ENCODE measurements at places on chromosomes 13 and 19.

- no peak for DNase-seq
These were observed 147.3 kb downstream of the SLC7A1 start for GRCh38 chr13:29448174-29448573.

DNA sequence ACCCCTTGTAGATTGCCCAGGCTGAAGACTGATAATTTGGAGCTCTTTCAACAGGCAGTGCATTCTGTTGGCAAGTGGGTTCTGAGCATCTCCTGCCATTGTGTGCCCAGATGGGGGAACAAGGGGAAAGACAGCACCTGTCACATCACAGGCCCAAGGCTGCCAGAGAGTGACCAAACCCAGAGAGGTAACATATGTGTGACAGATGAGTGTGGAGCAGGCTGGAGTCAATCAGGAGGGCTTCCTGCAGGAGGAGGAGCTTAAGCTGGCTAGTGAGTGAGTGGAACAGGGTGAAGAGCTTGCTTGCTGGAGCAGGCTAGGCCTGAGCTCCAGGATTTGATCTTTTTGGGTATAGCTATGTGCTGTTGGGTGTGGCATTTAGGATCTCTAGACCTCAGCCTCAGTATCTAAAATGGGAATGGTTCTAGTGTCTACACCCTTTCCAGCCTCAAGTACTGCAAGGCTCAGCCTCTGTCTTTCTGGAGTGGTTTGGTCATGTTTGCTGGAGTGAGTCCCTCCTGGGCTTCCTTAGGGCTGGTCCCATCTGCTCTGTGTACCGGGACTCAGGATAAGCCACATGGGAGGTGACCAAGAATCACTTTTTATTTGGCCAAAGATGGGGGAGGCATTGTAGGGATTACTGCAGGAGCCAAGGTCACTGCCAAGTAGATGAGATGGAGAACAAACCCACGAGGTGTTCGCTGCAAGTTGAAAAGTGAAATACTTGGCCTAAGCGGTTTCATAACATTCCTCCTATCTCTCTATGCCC is 152.4 kb upstream of the TSHZ3 start:
- DNase-seq: no peak

DNA sequence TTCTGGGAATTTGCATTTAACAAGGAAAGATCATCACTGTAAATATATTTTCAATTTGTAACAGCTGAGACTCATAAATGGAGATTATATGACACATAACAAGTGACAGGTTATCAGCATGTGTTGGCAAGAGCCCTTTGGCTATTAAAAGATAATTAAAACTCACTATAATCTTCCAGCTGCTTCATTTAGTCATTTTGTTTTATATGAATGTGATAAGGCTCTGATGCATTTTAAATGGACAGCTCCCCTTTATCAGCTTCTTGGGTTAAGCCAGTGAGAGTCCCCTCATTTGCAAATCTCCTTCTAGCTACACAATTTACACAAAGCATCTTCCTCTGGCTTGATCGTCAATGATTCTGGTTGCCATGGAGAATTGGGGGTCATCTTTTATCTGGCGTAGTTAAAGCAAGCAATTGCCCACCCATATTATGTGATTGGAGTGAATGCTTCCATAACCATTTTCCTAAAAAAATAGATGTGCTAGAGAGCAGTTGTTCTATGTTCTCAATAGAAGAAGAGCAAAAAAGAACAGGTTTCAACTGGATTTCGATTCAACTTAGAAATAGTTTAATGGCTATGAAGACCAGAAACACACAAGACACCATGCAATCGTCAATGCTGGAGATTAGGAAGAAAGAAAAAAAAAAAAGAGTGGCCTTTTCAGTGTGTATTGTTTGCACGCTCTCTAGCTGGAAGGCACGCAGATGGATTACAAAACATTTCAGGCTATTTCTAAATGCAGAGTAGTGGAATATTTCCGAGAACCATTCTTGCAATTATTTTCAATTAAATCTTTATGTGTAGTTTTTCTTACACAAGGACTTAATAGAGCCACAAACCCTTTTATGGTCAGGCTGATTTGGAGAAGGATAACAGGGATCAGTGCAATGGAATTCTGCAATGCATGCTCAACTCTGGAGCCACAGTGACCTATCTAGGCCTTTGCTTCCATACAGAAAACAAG is 27.4 kb downstream of the STARD13 start:
- DNase-seq: no peak

DNA sequence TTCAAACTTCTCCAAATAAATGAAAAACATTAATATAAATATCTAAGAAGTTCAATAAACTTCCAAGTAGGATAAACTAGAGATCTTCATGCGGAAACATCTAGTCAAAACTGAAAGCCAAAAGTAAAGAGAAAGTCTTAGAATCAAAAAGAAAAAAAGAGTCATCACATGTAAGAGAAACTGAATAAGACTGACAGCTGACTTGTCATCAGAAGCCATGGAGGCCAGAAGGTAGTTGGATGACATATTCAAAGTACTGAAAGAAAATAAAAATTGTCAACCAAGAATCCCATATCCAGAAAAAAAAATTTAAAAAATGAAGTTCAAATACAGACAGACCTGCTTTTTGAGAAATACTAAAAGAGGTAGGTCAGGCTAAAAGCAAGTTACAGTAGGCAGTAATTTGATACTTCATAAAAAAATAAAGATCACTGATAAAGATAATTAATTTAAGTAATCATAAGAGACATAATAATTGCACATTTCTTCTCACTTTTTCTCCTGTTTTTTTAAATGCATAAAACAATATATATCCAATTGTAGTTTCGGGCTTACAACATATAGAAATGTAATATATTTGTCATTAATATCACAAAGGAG is 327.6 kb upstream of the PCDH9 start:
- DNase-seq: no peak

GRCh38 chr19:47102346-47103060 is 11.1 kb downstream of the ZC3H4 start:
- DNase-seq: no peak

DNA sequence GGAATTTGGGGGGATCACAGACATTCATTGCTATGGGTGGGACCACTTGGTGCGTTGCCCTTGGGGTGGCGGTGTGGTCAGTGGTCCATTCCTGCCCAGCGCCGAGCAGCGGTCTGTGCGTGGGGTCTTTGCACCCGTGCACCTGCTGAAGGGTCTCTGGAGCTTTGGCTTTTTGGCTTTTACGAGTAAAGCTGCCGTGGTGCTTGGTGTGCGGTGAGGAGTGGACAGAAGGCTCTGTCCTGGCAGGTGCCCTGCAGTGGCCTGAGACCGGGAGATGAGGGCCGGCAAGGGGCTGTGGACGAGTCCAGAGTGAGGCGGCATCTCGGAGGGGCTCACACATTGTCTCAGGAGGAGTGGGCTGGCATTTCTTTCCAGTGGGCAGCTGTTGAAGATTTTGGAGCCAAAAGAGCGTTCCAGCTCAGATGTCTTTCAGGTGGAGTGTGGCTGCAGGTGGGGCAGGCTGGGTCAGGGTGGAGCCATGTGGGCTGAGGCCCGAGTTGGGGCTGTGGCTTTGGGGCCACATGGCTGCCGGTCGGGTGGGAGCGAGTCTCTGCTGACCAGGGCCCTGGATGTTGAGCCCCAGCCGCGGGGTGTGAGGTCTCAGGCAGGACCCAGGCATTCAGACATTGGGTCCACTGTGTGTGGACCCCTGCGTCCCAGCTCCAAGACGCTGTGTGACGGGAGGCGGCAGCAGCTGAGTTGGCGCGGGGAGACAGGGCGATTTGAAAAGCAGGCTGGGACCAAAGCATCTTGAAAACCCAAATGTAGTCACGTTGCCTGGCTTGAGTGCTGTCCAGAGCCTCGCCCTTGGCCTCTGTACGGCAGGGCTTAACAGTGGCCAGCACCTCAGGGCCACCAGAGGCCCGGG is 11.7 kb downstream of the GNA11 start:
- no peak for DNase-seq

GRCh38 chr13:67416047-67416925 is 186.2 kb upstream of the PCDH9 start:
- peak; percentile 61 for DNase-seq

- DNase-seq: no peak
These were observed 37.5 kb upstream of the C19orf12 start for GRCh38 chr19:29752450-29753025.

DNA sequence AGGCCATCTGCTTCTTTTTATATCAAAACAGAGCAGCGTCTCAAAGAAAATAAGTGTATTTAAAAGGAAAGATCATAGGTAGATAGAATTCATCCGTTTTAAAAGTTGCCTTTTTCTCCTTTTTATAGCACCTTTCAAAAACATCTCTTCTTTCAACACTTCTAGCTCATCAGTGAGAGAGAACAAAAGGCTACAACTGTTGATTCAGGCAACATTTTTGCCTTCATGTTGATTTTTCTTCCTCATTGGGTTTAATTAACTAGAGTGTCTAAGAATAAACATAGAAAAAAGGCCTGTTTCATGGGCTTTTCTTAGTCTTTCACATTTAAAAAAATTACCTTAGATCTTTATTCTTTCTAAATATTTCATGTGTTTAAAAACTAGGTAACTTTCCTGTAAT is 13.6 kb downstream of the COL4A2 start:
- DNase-seq: no peak

GRCh38 chr19:3699741-3700241 is 477 bp downstream of the PIP5K1C start:
- DNase-seq: no peak

DNA sequence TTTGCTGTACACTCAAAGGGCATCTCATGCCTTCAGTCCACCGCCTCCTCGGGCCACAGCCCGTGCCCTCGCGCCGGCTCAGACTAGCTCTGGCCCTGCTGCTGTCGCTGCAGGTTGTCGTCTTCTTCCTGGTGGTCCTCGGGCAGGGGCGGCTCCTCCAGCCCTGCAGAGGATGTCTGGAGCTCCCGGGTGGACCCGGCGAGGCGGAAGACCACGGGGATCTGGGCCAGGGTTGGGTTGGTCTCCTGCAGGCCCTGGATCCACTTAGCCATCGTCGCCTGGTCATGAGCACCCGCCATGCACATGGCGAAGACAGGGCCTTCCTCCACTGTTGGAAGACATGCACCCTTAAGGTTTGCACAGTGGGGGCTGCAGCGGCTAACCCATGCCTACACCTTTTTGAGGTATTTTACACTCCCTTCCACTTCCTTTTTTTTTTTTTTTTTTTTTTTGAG is 489 bp upstream of the ZNF653 start:
- no peak for DNase-seq

- DNase-seq: no peak
These were observed 2.2 kb upstream of the SLC7A1 start for GRCh38 chr13:29597706-29598105.

GRCh38 chr13:75803164-75803611 is 167.1 kb downstream of the LMO7 start:
- no peak for DNase-seq

DNA sequence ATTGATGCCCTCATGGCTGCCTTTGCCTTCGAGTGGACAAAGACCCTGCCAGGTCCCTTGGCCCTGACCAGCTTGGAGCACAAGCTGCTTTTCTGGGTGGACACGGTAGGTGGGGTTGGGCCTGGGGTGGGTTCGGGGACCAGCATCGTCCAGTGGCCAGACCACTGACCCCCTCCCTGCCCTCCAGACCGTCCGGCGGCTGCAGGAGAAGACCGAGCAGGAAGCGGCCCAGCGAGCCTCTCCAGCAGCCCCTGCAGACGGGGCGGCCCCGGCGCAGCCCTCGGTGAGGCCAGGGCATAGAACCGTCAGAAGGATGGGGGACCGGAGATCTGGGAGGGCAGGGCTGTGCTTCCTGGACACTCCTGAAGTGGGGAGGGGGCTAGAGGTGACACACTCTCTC is 10.6 kb downstream of the CAMSAP3 start:
- DNase-seq: no peak

DNA sequence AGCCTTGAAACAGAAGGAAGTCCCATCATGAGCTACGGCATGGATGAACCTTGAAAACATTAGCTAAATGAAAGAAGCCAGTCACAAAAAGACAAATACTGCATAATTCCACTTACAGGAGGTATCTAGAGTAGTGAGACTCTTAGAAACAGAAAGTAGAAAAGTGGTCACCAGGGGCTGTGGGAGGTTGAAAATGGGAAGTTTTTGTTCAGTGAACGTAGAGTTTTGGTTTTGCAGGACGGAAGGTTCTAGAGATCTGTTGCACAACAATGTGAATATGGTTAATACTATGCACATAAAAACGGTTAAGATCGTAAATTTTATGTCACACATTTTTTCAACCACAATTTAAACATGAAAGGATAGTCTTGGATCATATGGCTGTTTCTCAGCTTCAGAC is 11.9 kb upstream of the SLC10A2 start:
- no peak for DNase-seq

- DNase-seq: peak; percentile 85
These were observed 690.8 kb upstream of the ARGLU1 start for GRCh38 chr13:107258599-107259187.

GRCh38 chr19:15671891-15672579 is 852 bp upstream of the CYP4F12 start:
- DNase-seq: no peak

DNA sequence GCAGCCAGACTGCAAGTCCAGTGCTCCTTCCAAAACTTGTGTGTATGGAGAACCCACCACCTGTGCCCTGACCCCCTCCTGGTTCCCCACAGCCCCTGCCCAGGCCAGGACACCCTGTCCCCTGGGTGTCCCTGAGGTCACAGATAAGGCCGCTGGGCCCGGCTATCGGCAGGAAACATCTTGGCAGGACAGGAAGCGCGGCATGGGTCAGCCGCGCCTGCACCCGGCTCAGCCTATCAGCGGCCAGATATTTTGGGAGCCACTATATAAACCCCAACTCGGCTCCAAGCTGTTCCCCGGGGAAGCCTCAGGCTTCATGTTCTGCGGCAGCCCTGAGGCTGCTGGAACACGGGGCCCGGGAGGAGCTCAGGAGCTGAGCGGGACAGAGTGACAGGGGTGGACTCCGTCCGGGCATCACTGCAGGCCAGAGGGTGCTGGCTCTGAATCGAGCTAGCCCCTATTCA is 60.8 kb downstream of the AP1M1 start:
- no peak for DNase-seq

GRCh38 chr19:16036941-16037340 is 39.4 kb upstream of the TPM4 start:
- no peak for DNase-seq

GRCh38 chr13:22201375-22201925 is 530.6 kb downstream of the FGF9 start:
- no peak for DNase-seq

GRCh38 chr13:38755793-38756192 is 68.9 kb downstream of the FREM2 start:
- no peak for DNase-seq

- no peak for DNase-seq
These were observed 29.8 kb downstream of the ZNF571 start for GRCh38 chr19:37564624-37565369.

- no peak for DNase-seq
These were observed 21.0 kb upstream of the NDFIP2 start for GRCh38 chr13:79459906-79460305.

- no peak for DNase-seq
These were observed 74.1 kb downstream of the ABCC4 start for GRCh38 chr13:95226932-95227695.

GRCh38 chr13:49240017-49240416 is 7.7 kb upstream of the CDADC1 start:
- peak; percentile 47 for DNase-seq

DNA sequence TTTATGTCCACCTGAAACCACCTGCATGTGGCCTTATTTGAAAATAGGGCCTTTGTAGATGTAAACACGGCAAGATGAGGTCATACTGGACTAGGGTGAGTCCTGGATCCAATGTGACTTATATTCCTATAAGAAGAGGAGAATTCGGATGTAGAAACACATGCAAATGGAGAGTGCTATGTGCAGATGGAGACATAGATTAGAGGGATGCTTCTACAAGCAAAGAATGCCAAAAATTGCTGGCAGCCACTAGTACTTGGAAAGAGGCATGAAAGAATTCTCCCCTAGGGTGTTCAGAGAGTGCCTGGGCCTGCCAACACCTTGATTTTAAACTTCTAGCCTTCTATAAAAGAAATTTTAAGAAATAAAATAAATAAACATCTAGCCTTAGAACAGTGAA is 226.1 kb downstream of the RFC3 start:
- DNase-seq: no peak

GRCh38 chr19:19749117-19749907 is 16.4 kb upstream of the ZNF14 start:
- no peak for DNase-seq
